ENCODE measurements at places on chromosomes 4 and X.

DNA sequence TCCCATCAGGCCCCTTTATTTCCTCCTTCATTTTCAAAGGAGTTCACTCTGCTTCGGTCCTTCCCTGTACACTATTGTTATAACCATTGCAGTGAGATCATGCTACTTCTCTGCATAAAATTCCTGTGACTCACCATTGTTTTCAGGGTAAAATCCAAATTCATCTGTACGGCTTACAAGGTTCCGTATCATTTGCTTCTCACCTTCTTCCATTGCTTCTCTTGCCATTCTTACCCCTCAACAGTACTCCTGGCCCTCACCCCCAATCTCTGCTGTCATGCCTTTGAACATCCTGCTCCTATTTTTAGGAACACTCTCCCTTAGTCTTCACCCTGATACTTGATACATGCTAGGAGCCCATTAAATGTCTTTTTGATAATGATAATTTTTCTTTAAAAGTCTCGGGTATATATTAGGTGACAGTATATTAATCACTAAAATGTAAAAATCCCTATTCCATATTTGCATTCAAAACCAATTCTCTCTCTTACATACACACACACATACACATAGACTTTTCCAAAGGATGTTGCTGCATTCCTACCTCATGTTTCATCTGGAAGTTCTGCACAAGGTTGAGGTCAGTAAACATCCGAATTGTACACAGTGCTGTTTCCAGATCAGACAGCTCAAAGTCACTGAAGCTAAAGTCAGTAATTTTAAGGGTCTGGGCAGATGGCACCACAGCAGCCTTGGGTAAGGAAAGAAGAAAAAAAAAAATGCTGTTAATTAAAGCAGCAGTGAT, 103.4 kb downstream of the PDE5A start:
- no peak for DNase-seq

GRCh38 chrX:136021160-136021559, 35.9 kb downstream of the SLC9A6 start:
- DNase-seq = no peak

- DNase-seq = no peak
Observed at GRCh38 chr4:174284487-174284886, 776 bp downstream of the CEP44 start.

GRCh38 chr4:4645743-4646142, 103.9 kb upstream of the STX18 start:
- no peak for DNase-seq

DNA sequence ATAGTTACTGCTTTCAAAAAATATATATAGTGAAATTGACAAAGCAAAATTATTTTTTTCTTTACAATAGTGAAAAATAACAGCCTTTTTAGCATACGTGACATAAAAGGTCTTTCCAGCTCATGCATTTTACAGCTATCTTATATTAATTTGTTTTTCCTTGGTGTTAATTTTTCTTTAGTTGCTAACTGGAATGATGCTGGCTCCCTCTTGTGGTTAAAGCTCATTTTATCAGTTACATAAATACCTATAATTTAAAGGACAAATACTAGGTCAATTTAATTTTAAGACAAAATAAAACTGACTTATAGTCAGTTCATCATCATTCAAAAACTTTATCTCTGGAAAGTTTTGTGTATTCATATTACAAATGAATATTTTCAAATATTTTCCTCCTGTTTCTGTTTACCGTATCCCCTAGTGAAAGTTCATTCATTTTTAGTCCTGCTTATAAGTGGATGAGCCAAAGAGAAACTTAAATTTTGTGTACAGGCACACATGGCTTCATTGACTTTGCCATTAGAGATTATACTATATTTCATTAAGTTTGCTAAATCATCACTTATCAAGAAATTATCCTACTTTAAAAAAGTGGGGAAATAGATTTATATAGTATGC, 9.9 kb upstream of the ANAPC4 start:
- no peak for DNase-seq

DNA sequence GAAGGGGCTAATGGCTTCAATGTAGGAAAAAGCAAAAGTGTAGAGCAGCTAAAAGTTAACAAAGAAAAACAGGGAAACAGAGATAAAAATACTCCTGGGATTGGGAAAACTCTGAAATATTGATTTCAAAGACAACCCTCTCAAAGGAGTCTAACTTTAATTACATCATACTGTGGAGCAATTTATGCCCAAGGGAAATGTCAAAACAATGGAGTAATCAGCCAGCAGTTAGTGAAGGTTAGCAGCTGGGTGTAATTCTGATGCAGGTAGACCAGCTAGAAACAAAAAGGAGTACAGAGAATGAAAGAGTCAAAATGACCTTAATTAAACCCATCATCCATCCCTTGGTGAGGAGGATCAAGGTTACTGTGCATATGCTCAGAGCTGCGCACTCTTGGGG, 169.0 kb downstream of the ADAM29 start:
- DNase-seq = no peak

DNA sequence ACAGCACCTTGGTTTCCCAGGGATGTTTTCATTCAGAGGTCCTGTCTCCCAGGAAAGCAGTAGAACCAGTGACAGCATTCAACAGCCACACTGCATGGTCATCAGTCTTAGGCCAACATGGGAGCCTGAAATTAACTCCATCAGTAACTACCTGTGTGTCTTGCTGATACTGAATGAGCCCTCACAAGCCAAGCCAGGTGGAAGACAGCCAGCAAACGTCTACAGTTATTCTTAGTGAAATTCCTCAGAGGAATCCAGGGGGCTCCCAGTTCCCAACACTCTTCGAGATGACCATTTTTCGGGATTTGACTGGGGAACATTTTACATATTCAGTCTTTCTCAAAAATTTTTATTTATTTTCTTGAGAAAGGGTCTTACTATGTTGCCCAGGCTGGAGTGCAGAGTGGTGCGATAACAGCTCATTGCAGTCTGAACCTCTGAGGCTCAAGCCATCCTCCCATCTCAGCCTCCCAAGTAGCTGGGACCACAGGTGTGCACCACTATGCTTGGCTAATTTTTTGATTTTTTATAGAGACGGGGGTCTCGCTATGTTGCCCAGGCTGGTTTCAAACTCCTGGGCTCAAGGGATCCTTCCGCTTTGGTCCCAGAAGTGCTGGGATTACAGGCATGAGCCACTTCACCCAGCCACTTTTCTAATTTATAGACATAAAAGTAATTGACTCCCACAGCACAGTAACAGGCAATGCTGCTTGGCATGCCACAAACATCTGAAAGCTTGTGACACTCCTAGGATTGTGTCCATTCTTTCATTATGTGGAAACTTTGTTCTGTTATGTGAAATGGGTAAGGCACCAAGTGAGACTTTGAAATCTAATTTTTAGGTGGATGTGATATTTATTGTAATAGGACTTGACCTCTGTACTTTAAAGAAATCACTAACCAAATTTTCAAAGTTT, 116.9 kb downstream of the SOWAHB start:
- DNase-seq = no peak

DNA sequence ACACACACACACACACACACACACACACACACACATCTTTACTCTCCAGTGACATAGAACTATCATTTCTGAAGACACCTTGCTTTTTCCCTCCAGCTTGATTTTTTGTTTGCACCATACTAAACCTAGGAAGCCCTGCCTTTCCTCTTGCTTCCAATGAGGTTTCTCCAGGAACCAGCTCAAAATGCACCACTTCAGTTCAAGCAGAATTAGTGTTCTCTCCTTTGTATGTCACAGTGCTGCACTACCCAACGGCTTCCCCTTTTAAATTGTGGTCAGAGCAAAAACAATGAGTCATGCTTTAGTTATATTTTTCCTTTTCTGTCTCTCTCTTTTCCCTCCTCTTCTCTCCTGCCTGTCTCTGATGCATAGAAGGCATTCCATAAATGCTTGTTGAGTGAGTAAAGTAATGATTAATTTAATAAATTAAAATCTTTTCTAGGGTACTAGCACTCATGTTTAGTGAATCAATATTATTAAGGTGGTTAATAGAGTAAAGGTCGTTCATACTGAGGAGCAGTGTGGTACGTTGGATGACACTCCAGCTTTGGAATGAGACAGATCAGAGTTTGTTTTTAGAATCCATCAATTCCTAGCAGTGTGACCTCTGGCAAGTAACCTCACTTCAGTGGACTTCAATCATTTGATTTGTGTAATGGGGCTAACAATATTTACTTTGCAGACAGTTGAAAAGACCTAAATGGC, 5.9 kb downstream of the RTL3 start:
- DNase-seq = no peak

DNA sequence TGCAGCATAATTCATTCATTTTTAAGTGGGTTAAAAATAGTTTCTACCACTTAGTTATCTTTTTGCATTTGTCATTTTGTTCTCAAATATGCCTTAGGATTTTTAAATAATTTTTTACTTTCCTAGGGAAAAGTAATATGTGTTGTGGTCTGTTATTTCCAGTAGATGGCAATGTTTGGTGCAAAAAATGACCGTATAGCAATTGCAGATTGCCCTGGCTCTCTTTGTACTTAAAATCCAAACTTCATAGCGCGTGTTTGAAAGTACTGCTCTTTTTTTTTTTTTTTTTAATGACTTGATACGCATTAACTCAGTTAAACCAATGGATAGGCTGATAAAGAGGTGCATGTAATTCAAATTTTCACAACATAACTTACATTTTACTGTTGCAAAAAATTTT, 74.4 kb upstream of the RBMX start:
- no peak for DNase-seq

- DNase-seq = no peak
Observed at GRCh38 chrX:147565237-147565636, 346.5 kb upstream of the FMR1 start.

DNA sequence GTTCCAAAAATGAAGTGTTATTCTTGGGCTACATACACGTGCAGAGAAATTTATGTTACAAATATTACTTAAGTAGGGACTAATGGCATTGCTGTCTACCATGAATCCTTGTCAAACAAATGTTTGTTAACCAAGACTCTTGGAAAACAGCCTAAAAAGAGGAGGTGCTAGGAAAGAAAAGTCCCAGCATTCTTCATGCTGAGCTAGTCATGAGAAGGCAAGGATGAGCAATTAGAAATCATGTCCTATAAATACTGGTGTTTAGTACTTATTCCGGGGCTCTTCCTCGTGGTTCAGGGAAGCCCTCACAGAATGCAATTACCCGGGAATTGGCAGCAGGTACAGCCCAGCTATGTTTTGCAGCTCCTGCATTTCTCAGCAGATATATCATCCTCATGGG, 378.1 kb upstream of the FTHL17 start:
- DNase-seq = no peak

DNA sequence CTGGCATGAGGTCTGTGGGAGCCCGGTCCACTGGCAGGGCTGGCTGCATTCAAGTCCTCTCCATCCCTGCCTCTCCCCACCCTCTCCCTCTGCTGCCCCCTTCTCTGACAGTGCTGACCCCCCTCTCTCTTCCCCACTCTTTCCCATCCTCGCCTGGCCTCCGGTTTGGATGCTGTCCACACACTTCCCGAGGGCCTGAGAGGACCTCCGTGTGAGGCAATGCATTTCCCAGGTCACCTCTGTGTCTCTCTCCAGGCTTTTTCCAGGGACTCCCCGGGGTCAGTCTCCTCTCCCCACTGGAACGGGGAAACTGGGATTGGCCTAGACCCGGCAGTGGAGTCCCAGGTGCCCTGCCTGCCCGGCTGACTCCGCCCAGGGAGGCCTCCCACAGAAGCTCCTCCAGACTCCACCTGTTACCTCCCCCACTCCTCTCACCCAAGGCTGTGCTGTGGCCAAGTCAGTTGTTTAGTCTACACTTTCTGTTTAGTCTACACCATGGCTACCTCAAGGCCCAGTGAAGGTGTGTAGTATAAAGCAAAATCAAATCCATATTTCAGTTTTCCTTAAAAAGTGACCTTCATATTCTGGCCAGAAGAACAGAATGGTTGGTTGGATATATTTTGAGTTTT, 146.8 kb downstream of the PTTG2 start:
- DNase-seq = no peak

DNA sequence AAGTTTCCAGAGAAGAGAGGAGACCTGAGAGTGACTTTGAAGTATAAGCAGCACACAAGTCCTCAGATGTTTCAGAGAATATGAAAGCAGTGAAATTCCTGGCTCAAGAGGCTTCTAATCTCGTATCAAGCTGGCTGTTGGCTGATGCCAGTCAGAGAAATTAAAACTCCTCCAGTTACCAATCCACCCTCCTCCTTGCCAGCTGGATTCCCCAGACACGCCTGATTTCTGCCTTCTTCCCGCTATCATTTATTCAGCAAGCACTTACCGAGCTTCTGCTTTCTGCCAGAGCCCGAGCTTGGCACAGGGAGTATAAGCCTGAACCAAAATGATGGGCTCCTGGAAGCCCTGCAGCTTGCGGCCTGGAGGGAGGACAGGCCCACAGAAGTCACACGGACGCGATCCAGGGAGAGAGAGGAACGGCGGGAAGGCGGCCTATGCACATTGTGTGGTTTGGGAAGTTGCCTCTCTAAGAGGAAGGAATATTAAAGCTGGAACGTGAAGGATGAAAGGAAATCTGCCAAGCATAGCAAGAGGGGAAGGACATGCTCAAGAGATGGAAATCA, 102.4 kb upstream of the TBL1X start:
- no peak for DNase-seq

DNA sequence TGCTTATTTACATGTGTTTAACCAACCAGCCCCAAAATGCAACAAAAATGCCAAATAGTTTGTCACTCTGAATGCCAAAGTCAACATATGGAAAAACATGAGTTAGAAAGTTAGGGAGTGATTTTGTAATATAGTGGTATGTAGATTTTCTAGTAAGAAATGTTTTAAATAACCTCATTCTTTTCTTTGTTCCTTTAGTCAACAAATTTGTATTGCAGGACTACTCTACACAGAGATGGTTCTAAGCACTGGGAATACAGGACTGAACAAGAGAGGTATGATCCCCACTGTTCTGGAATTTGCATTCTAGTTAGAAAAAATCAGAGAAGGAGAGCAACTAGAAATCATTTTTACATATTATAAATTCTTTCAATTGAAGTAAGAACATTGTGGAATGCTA, 218.8 kb upstream of the ANXA10 start:
- no peak for DNase-seq

GRCh38 chr4:7208509-7209451, 16.4 kb downstream of the SORCS2 start:
- no peak for DNase-seq
